ENCODE measurements at places on chromosomes 11 and 22.

DNA sequence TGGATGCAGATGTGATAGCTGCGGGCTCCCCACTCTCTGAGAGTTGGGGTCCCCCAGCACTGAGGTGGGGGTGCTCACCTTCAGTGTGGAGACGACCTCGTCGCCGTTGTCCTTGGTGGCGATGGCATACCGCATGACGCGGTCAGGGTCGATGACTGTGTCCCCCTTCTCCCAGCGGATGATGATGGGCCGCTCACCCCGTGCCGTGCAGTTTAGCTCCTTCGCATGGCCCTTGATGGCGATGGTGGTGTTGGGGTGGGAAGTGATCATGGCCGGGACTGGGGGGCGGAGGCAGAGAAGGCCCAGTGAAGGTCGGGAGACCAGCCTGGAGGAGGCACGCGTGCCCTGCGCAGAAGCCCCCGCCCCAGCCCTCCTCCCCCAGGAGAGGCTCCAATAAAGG lies 154.2 kb downstream of the CEP164 start:
- DNase-seq: no peak

GRCh38 chr22:49133541-49133940 lies 694.1 kb downstream of the BRD1 start:
- DNase-seq: no peak

DNA sequence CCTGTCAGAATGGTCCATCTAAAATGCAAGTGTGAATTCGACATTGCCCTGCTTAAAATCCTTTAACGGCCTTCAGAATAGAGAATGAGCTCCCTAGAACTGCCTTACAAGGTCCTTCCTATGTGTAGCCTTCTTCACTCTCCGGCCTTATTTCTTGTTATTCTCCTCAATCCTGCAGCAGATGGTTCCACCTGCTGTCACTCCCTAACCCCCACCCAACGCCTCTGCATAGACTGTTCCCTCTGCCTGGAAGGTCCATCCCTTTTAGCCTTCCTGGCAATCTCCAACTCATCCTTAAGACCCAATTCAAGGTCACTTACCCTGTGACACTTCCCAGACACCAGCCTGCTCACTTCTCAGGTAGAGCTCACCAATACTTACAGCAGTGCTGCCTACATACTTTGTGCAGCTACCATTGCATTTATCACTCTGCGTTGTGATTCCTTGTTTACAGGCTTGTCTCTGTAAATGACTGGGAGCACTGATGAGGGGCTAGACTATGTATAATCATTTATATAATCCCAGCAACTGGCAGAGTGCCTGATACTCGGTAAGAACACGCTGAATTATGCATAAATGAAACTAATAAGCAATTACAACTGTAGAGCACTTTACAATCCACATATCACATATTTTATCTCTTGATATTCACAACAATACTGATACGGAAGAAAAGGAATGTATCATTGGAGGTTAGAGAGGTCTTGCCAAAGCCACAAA lies 58.9 kb downstream of the CLPB start:
- no peak for DNase-seq

DNA sequence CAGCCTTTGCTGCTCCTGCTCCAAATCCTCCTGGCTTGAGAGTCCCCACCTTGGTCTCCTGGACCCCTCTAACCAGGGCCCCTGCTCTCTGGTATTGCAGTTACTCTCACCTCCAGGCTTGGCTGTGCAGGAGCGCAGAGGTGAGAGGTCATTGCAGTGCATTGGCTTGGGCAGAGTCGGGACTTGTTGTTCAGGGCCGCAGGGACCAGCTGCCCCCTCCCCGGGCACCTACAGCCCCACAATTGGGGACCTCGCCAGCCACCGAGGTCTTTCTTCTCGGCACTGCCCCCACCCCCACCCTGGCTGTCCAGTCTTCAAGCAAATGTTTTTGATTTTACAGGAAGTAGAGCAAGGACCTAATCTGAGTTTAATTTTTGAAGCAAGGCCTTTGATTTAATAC lies 65.5 kb upstream of the FGF3 start:
- DNase-seq: no peak

GRCh38 chr11:92765965-92766371 lies 203.5 kb upstream of the MTNR1B start:
- DNase-seq: no peak

- peak; percentile 31 for DNase-seq
Observed at GRCh38 chr11:11320825-11321224, 32.2 kb downstream of the CSNK2A3 start.

GRCh38 chr11:17593466-17594245 lies 46.6 kb downstream of the OTOG start:
- DNase-seq: no peak

DNA sequence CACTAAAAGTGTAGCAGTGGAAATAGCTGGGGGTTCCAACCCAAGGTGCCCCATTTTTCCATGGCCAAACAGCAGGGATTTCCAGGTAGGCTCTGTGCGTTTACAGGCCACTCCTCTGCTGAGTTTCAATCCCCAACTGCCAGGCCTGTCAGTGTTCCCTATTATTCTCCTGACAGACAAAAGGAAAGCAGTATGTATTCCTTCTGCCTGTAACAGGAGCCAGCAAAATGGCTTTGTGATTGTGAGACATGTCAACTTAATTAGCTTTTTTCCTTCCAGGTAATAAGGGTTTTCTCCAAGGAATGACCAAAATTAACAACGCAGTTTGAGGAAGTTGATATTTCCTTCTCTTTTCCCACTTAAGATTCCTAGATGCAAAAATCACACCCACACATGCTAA lies 277.1 kb upstream of the MPPED2 start:
- no peak for DNase-seq

- no peak for DNase-seq
Observed at GRCh38 chr11:9594267-9595046, 21.0 kb downstream of the WEE1 start.

DNA sequence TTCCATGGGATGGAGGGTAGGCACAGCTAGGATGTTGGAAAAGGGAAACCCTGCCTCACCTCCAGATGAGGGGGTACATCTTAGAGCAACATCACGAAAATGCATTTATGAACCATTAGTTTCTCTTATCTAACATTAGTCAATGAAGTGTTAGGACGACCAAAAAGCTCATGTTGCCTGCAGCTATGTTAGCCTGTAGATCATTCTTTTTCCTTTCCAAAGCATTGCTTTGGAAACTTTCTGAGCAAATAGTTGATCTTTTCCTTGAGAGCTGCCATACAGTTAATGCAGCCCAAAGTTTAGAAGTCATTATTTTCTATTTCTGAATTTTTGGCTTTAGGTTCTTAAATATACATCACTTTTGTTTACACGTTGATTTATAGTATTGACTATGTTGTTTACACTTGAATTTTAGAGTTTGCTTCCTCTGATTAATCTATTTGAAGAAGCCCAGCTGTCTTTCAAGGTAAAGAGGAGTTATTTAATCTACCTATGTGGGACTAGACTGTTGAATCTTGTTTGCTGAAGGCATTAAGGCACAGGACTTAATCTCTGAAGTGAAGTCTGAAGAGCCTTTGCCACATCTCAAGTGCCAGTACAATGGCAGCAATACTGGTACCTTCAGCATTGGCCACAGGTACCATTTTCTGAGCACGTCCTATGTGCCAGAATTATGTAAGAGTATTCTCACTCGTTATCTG lies 11.0 kb downstream of the POU2AF3 start:
- DNase-seq: no peak

GRCh38 chr11:6402561-6402981 lies 12.3 kb downstream of the SMPD1 start:
- no peak for DNase-seq

GRCh38 chr11:72685560-72686480 lies 11.6 kb upstream of the PDE2A start:
- no peak for DNase-seq

- peak; percentile 42 for DNase-seq
Observed at GRCh38 chr22:40819599-40820140, 524 bp upstream of the SLC25A17 start.

DNA sequence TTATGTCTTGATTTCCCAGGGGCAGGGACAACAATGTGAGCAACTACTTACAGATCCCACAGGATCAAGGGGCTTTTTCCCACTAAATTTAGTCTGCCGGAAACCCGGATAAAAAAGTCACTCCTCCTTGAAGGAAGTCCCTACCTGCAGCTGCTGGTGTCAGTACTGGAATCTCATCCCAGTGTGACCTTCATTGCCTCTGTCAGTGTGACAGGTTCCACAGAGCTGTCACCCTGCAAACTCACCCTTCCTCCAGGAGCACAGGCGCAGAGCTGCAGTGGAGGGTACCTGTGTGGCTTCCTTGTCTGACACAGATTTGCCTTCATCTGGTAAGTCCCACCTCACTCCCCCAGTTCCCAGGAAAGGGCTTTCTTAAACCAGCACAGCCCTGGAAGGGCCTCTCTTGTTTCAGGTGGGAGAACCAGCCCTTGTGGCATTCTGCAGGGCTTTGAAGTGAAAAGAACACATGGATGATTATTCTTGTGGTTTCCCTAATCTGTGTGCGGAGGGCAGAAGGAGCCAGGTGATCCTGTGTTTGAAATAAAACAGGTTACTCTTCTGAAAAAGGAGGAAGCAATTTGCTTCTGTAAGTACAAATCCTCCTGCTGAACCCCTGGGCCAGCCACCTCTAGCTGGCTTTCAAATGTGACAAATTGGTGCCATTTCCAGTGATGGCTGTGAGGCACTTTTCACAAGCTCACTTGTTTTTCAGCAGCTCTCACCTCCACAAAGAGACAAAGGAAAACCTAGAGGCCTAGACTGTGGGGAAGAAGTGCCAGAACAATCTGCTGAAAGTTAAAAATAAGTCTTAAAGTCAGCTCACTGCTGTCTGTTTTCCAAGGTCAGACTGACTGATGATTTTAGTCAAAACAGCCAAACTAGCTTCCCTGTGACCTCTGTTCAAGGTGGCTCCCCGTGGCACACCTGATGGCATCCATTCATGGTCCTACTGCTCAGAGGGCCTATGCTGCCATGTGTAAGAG lies 9.2 kb upstream of the PRSS23 start:
- DNase-seq: no peak

DNA sequence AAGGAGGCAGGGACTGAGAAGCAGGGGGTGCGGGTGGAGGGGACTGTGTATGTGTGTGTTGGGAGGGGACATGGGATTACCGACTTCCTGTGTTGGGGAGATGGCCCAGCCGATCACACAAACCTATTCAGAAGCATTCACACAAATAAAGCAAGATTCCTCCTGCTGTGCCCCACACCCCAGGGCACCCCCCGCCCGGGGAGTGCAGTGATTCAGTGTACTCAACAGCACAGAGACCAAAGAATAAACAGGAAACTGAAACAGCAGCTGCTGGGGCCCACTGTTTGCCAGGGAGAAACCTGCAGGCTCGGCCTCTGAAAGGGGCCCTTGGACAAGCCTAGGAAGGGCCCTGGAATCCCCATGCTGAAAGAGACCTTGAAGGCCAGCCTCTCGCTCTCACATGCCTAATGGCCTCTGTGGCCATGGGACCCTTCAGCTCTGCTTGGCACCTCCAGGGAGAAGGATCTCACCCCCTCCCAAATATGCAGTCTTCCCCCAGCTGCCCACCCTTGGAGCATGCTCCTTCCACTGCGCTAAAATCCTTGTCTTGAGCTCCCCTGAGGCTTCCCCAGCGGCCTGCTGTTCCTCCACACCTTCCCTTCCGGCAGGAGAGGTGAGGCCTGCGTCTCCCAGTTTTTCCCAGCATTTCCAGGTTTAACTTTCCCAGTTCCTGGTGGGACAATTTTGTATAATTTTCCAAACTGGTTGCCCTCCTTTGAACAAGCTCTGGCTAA lies 72.9 kb downstream of the CSNK2A3 start:
- no peak for DNase-seq

DNA sequence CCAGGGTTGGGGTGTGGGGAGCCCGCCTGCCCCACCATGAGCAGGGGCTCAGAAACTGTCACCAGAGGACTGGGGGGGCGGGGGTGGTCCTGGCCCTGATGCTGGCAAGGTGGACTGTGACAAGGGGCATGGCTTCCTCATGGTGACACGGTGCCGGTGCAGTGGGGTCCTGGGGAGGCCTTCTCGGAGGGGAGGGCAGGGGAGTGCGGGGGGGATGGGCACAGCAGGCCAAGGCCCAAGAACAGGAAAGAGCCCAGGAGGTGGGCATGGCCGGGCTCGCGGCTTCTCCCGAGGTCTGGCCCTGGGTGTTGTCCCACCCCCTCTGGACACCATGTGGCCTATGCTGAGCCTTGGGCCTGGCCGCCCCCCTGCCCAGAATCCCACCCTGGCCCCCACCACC lies 47.2 kb downstream of the MOB2 start:
- DNase-seq: no peak

- peak; percentile 39 for DNase-seq
Observed at GRCh38 chr22:44608597-44609399, 93.2 kb upstream of the PRR5 start.

- no peak for DNase-seq
Observed at GRCh38 chr11:2811206-2812091, 74.1 kb downstream of the CDKN1C start.

- no peak for DNase-seq
Observed at GRCh38 chr22:19905347-19906276, 36.0 kb upstream of the COMT start.

DNA sequence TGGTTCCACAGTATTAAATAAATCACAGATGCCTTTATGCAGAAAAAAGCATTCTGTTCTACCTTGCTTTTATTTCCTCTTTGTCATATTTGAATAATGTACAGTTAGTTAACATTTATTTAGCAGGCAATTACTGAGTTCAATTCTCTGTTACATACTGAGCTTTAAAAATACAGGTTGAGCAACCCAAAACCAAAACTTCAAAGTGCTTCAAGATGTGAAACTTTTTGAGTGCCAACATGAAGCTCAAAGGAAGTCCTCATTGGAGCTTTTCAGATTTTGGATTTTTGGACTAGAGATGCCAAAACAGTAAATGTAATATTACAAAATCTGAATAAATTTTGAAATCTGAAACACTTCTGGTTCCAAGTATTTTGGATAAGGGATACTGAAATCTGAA lies 54.1 kb downstream of the PDHX start:
- no peak for DNase-seq

GRCh38 chr11:111426617-111427016 lies 47.5 kb upstream of the POU2AF1 start:
- no peak for DNase-seq

- DNase-seq: peak; percentile 96
Observed at GRCh38 chr11:47257517-47258316, at the start of gene NR1H3. Gene NR1H3, plus strand, starts transcription at chr11:47257996. Its CDS starts 1,221 bp downstream, at chr11:47259217.

GRCh38 chr11:124867700-124868099 lies 2.5 kb downstream of the ROBO3 start:
- DNase-seq: peak; percentile 54

DNA sequence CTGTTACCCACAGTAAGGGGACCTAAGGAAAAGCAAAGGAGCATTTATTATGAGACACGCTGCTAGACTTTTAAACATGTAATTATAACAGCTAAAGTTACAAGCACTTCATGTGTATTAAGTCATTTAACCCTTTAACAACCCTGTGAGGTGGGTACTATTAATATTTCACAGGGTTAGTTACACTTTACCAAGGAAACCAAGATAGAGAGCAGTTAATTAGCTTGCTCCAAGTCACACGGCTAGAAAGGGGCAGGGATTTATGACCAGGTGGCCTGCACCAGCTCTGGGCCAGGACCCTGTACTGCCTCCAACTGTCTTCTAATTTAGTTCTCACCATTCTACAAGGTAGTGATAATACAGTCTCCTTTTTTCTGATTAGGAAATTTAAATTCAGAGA lies 74.9 kb downstream of the RPL27A start:
- no peak for DNase-seq

- DNase-seq: no peak
Observed at GRCh38 chr11:99066618-99067317, 46.0 kb downstream of the CNTN5 start.

- no peak for DNase-seq
Observed at GRCh38 chr11:8332891-8333290, 69.2 kb upstream of the LMO1 start.

Data from cardiac muscle cell (in vitro differentiated cells and primary cell).